Suppressor macrophage (primary cell): ENCODE measurements at places on chromosomes 12 and 14.

DNA sequence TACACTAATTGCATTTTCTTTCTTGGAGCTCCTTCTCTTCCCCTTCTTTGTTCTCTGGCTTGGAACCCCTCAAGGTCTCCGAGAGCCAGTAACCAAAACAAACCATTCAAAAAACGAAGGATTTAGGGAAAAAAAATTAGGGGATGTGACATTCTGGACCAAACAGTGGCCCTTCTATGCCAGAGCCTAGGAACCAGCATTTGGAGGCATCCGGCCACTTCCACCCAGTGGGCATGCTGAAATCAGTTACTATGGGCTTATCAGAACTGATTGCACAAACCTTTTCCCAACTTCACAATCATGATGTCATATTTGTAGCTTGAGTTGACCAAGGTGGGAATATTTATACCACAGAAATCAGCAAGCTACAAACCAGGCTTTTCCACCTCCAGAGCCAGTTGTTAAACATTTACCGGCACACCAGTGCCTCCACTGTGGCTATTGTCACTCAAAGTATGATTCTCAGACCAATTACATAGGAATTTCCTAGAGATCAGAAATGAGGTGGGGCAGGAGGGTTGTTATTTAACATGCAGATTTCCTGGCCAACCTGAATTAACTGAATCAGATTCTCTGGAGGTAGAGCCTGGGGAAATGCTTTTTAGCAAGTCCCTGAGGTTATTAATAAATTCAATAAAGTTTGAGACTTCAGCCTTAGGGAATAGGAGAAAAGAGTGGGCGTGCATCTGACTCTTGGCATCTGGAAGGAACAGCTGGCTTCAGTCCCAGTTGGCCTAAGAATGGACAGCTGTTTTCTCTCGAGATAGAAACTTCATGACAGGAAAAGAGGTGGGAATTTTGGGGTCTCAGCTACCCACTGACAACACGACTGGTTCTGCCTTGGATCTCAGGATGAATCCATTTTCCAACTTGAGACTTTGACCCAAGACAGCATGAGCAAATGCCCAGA, 273.9 kb downstream of the ZFP36L1 start:
- no peak for DNase-seq

- no peak for DNase-seq
Observed at GRCh38 chr12:52539083-52539820, 13.7 kb downstream of the KRT71 start.

GRCh38 chr12:67436230-67436629, 167.1 kb downstream of the CAND1 start:
- DNase-seq = no peak

DNA sequence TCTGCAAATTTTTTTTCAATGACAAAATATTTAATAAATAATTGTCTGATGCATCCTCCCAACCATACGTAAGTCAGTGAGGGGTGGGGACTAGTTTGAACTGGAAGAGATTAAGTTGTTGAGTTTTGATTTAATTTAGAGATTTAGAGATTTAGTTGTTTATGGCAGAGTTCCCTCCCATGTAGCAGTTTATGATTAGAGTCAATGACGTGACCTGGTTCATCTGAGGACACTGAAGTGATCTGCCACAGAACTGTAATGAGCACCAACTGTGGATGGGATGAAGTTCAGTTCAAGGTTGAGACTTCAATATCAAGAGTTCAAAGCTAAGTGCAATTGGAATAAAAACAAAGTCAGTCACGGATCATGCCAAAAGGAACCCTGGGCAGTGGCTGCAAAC, 609.3 kb downstream of the NOVA1 start:
- no peak for DNase-seq

- no peak for DNase-seq
Observed at GRCh38 chr14:68634332-68634731, 158.5 kb downstream of the ZFP36L1 start.

- no peak for DNase-seq
Observed at GRCh38 chr12:93441081-93441616, 598 bp downstream of the UBE2N start.

- DNase-seq = no peak
Observed at GRCh38 chr12:42918443-42918842, 328.9 kb upstream of the PRICKLE1 start.

GRCh38 chr12:49885663-49886461, 17.8 kb downstream of the FAIM2 start:
- no peak for DNase-seq

DNA sequence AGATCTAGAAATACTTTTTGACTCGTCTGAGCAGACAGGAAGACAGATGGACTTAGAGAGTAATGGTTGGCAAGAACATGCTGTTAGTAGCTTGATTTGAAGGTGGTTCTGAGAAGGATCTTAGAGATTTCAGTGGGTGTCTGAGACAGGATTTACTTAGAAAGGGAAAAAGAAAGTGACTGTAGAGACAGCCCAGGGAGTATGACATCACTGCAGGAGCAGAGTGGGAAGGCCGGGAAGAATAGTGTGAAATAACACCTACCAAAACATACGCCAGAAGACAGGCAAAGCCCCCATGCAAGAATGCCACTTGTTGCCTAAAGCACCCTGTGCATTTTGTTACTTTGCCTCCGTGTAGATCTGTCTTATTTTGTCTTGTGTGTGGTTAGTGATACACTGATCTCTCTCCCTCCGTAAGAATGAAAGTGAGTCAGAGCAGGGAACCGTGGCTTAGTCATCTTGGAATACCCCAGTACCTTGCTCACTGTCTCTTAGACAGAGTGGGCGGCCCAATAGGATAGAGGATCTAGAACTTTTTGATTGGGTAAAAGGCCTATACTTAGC, 161.3 kb upstream of the IFNG-AS1 start:
- peak; percentile 23 for DNase-seq
